ENCODE measurements at places on chromosomes 2 and 18.

- DNase-seq: no peak
Observed at GRCh38 chr2:39545957-39546356, 108.9 kb upstream of the MAP4K3 start.

GRCh38 chr2:46066116-46066515 lies 231.1 kb upstream of the EPAS1 start:
- DNase-seq: no peak

- no peak for DNase-seq
Observed at GRCh38 chr2:229784791-229785190, 70.4 kb upstream of the DNER start.

- DNase-seq: no peak
Observed at GRCh38 chr18:54280220-54280569, 10.9 kb downstream of the POLI start.

- no peak for DNase-seq
Observed at GRCh38 chr18:56238576-56238975, 399.8 kb downstream of the TXNL1 start.

- no peak for DNase-seq
Observed at GRCh38 chr2:135903650-135904049, 27.4 kb upstream of the MCM6 start.

GRCh38 chr2:165582863-165583506 lies 113.5 kb downstream of the CSRNP3 start:
- DNase-seq: no peak
